HCEC 1CT (cell line): ENCODE measurements at places on chromosomes 5 and 9.
A peak's percentile ranks its signal among the peaks of the same experiment; 100 is the strongest.

GRCh38 chr5:21070858-21071257 lies 1082.9 kb upstream of the CDH18 start:
- DNase-seq, result no peak

DNA sequence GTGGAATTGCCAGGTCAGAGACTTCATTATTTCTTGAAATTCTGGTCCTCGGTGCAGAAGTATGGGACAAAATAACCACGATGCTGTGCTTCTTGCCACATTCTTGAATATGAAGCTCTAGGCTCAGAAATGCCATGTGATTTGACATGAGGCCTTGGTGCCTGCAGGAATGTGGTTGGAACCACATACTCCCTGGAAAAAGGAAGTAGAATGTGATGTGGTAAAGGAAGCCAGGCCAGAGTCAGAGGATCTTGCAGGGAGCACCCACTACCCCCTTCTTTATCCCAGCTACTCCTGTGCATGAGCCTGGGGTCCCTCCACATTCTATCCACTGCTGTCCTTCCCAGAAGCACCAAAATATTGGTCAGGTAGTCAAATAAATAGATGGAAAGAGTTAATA lies 80.9 kb downstream of the FOXD1 start:
- peak; percentile 44 for DNase-seq

- DNase-seq, result no peak
These were observed 83.9 kb downstream of the PTPN3 start for GRCh38 chr9:109414125-109414785.

DNA sequence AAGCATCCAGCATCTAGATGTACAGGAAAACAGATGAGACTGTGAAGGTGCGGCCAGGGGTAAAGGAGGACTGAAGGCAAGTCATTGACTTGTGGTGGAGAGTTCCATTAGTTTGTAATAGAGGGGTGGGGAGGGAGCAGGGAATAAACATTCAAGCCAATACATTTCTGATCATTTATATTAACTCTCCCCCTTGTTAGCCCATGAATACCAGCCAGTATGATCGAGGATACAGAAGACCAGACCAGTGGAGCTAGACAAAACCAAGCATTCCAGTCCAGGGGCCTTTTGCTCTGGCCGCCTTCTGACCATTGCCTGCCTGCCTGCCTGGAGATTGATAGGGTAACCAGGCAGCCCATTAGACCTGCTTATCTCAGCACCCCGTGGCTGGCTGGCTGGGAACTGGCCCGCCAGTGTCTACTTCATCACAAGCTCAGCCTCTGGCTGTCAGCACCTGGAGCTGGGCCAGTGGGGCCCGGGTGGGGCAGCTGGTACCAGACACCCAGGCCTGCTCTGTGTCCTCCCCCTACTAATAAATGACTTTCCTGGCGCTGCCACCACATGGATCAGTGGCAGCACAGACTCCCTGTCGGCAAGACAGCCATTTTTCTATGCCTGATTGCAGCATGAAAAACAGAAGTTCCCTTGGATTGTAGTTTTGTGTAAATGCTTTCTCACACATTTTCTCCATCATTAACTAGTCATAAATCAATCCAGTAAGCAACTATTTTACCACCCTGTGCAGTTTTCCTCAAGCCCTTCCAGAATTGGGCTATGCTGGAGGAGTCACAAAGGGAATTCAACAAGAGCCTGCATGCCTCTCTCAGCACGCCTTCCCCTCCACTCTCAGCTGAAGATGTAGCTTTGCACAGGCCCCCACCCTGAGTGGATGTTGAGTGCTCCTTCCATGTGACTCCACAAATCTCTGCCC lies 181.3 kb downstream of the SNCAIP start:
- no peak for DNase-seq

DNA sequence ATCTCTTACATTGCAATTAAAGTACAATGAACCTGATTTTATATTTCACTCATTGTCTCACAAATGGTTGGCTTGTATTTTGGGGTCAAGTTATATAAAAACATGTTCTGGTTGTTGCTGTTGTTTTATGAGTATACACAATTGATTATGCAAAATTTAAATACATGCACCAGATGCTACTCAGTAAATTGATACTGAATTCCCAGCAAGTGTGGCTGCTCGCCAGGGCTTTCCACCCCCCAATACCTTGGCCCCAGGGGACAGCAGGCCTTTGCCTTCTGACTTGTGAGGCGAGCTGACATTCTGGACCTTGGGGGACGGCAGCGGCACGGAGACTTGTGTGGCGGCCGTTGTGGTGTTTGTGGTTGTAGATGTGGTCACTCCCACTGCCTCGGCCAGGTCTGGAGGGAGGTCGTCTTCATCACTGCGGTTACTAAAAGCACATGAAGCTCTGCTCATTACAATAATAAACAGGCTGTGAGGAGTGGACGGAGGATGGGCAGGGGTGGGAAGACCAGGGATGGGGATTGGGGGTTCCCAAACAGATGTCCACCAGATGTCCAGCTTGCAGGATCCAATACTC lies 27.0 kb upstream of the FRRS1L start:
- peak; percentile 49 for DNase-seq

- no peak for DNase-seq
These were observed 7.1 kb upstream of the SEMA4D start for GRCh38 chr9:89505048-89505447.

GRCh38 chr5:16477541-16477940 lies 11.9 kb upstream of the ZNF622 start:
- DNase-seq, result no peak

GRCh38 chr5:32709750-32710549 lies 1.2 kb upstream of the NPR3 start:
- peak; percentile 78 for DNase-seq

- no peak for DNase-seq
These were observed 108.3 kb downstream of the THBS4 start for GRCh38 chr5:80143491-80143890.

DNA sequence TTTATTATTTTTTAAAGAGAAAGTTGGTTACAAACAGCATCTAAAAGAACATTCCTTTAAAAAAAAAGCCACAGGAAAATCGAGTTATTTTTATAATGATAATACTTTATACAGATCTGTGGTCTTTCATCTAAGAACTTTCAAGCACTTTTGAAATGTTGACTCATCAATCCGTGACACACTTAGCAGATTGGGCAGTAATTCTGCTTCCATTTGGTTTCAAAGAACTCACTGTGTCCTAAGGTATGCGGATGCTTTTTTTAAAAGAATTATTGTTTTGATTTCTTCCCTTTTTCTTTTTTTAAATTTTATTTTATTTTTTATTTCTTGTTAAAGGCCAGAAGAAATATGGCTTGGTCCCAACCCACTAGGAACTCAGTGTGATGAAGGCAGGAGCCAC lies 147.8 kb downstream of the AOPEP start:
- DNase-seq, result peak; percentile 56
